ENCODE measurements at places on chromosomes 3 and 15.

- DNase-seq = no peak
Measured at GRCh38 chr3:95424279-95424678, 1361.4 kb downstream of the NSUN3 start.

DNA sequence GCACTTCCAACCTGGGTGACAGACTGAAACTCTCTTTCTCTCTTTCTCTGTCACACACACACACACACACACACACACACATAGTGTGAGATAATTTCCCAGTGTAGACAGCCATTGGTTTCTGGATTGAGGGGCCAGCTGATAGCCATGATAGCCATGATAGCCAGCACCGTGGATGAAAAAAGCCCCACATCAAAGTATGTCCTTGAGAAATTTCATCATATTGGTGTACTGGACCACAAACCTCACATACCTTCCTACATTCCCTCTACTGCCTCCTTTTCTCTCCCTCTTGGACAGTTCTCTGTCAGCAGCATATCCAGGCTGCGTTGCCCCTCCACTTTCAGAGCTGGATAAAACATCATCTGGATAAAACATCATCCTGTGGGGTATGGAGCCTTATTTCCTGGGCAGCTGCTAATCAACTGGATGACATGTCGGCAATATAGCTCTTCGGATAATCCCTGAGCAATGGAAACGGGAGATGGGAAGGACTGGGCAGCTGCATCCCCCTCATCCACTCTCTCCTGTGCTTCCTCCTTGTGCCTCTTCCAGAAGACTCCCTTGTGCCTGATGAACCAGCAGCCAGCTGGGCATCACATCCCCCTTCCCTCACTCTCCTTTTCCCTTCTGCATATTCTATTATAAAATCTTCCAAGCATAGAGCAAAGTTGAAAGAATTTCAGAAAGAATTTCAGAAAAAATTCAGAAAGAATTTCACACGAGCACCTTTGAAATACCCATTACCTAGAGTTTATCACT is 39.3 kb downstream of the GRK7 start:
- DNase-seq = no peak

GRCh38 chr3:25781758-25782594 is 1.3 kb downstream of the NGLY1 start:
- DNase-seq = no peak

DNA sequence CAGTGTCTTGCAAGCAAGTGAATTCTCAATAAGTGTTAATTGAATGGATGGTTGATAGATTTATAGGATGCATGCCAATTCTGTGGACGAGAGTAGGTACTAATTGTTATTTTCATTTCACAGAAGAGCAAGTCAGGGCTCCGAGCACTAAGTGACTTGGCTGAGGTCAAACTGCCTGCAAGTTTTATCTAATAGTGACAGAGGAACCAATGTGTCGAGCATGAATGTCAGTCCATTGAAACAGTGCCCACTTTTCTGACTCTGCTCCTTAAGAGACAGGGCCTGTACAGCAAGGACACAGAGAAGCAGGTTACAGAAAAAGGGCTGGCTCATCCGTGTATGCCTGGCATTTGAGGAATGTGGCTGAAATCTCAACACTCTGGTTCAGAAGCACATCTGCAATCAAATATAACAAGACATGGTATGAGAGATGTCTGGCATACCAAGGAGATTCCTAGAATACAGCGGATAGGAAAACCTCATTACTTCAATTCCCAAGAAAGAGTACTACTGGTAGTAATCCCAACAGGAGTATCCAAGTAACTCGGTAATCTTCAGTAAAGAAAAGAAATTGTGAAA is 6.0 kb upstream of the B3GNT5 start:
- no peak for DNase-seq

- no peak for DNase-seq
Measured at GRCh38 chr3:23540600-23540999, 265.2 kb upstream of the UBE2E1 start.

- no peak for DNase-seq
Measured at GRCh38 chr3:64405211-64405835, 180.1 kb upstream of the PRICKLE2 start.

DNA sequence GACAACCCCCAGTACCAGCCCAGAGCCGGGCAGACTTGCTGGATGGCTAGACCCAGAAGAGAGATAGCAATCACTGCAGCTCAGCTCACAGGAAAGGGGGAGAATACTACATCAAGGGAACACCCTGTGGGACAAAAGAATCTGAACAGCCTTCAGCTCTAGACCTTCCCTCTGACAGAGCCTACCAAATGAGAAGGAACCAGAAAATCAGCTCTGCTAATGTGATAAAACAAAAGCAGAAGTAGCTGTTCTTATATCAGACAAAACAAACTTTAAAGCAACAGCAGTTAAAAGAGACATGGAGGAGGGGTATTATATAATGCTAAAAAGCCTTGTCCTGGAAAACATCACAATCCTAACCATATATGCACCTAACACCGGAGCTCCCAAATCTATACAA is 283.3 kb downstream of the KLF13 start:
- no peak for DNase-seq

DNA sequence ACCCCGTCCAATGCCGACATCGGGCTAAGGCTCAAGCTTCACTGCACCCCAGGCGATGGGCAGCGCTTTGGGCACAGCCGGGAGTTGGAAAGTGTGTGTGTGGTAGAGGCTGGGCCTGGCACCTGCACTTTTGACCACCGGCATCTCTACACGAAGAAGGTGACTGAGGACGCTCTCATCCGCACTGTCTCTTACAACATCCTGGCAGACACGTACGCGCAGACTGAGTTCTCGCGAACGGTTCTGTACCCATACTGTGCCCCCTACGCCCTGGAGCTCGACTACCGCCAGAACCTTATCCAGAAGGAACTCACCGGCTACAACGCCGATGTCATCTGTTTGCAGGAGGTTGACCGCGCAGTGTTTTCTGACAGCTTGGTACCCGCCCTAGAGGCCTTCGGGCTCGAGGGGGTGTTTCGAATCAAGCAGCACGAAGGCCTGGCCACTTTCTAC is 1.0 kb downstream of the PDE12 start:
- DNase-seq = peak; percentile 16

- no peak for DNase-seq
Measured at GRCh38 chr3:114584734-114585371, 291.0 kb downstream of the TIGIT start.

GRCh38 chr15:88066636-88067330 is 189.8 kb downstream of the NTRK3 start:
- DNase-seq = no peak

Measured in iPS-NIHi11 (cell line).